ENCODE measurements at places on chromosomes 12 and 14.

DNA sequence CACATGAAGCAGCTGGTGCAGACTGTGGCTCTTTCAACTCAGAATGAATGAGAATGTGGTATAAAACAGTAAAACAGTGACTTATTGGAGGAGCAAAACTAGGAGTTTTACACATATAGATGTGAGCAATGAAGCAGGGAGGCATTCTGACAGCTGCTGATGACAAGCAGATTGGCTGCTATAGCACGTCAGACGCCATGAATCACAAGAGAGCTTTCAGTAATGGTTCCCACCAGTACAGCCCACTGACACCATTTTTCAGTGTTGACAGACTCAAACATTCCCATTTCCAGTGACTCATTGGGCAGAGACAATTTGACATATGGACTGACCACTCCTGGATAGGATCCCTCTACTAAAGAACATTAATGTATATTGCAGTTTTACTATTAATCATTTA, 24.6 kb upstream of the FSCB start:
- no peak for DNase-seq

- no peak for DNase-seq
Measured at GRCh38 chr14:81295958-81296923, 75.5 kb upstream of the GTF2A1 start.

DNA sequence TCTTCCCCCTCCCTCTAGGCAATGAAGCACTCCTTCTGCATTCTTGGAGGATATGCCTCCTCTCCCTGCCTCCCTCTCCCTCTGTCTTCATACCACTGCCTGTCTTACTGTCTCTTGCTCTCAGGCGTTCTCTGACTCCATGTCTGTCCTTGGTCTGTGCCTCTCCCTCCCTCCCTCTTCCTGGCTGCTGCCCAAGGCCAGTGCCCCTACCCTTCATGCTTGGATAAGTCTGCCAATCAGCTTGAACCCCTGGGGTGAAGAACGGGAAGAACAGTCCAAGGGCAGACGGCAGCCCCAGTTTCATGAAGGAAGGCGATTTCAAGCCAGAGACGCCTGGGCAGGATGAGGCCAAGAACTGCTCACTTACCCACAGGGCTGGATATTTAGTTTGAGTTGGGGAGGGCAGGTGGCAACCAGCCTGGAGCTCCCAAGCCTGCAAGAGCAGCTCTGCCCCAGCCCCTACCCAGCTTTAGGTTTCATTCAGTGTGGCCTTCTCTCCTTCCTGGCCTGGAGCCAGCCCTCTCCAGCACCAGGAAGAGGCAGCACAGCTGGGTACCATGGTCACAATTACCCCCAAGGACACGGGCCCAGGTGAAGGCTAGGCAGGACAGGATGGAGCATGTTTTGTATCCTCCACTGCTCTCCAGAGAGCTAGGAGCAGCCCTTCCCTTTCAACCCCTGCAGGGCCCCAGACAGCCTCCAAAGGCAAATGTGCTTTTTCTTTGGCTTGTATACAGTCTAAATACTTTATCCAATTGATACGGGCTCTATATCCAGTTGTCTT, 35.8 kb upstream of the LTBP2 start:
- no peak for DNase-seq

DNA sequence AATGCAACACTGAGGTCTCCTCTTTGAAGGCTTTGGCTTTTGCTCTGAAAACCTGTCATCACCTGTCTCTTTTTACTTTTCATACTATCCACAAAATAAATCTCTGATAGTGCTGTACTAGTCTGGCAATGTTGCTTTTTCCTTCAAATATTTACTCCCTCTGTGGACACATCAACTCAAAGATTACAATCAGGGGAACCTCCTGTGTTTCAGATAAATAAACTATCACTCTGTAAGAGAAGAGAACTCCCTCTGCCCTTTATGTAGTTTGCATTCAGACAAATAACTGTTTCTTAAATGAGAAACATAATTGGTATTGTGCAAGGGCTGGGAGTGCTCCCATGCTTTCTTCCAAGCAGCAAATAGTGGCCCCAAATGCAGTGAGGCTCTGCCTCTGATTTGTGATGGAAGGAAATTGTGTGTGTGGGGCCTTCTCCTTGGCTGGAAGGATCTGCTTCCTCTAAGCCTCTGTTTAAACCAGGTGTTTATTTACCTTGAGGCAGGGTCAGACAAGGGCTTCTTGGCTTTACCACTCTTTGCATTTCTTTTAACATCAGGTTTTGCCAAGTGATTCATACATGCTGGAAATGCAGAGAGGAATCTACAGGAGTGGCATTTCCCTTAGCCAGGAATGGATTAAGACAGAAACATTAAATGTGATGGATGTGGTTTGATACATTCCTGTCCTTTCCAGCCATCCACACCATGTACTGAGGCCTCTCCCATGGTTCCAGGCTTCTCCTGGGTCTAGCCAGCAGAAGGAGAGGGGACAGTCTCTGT, 69.0 kb downstream of the AKAP6 start:
- no peak for DNase-seq

DNA sequence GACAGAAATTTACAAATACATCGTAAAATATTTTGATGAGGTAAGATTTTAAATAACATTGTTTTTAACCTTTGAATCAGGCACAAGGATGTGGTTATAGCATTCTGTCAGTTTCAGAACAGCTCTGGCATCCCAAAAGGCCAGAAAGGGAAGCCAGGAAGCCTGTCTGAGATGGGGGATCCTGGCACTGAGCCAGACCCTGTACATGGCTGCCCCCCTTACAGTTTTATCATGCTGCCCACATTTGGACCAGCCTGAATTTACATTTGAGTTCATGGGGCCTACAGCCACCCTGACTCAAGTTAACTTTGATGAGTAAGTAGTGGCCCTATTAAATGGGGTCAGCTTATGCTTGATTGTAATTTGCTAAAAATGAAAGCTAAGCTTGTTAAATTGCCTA, 155.6 kb downstream of the PLXNC1 start:
- DNase-seq = no peak

- DNase-seq = no peak
Measured at GRCh38 chr12:32532951-32533350, 133.6 kb downstream of the FGD4 start.

GRCh38 chr12:9066755-9067423, 48.8 kb downstream of the A2M start:
- no peak for DNase-seq
